Activated T-helper 9 cell treated with anti-CD3 and anti-CD28 coated beads, Interleukin-2, amount 50 U/mL, for 16 hours (primary cell): ENCODE measurements at places on chromosomes 2 and 18.

DNA sequence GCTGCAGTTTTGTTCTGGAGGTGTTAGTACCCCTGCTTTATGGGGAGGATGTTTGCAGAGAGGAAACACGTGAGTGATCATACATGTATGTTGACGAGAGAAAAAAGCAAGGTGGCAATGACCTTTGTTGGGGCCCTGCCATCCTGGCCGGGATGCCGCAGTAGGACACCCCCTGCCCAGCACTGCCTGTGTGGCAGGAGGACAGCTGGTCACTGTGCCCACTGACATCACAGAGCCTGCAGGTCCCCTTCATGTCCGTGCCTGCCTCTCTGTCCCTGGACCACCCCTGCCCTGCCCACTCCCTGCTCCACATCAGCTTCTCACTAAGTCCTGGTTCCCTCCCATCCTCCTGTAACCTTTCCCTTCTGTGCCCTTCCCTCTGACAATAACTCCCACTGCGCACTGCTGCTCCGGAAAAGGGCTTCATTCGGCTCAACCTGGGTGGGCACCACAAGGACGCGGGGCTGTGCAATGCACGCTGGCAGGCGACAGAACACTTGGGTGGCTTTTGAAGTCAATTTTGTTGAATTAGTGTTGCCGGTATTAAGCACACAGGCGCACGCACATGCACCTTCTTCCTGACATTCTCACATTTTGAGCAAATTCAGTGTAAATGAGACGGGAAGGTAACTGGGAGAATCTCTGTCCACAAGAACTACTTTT, 51.5 kb upstream of the TWIST2 start:
- no peak for DNase-seq

GRCh38 chr2:148963461-148963860, 75.0 kb upstream of the LYPD6B start:
- DNase-seq = no peak

DNA sequence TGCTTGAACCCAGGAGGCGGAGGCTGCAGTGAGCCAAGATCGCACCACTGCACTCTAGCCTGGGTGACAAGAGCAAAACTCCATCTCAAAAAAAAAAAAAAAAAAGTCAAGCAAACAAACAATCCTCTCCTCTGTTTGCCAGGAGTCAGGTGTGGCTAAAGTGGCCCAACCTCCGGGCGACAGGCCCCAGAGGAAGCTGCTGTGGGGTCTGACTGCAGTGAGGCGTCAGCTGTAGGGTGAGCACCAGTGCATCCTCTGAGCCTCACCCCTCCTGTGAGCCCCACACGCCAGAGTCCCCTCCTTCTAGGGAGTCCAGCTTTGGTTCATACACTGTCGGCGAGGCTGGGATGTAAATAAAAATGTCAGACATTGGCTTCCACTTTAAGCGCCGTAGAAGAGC, 76.5 kb upstream of the HS6ST1 start:
- no peak for DNase-seq

DNA sequence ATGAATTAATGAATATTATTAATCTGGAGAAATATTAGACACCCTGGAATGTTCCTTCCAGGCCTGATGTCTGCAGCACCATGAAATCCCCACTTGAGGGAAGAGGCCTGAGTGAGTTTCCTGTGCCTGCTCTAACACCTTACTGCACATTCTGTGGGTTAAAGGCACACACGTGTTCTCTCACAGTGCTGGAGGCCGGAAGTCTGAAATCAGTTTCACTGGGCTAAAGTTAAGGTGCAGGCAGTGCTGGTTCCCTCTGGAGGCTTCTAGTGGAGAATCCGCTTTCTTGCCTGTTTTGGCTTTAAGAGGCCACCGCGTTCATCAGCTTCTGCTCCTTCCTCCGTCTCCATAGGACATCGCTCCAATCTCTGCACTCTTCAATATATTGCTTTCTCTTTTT, 48.7 kb downstream of the ACKR3 start:
- no peak for DNase-seq

DNA sequence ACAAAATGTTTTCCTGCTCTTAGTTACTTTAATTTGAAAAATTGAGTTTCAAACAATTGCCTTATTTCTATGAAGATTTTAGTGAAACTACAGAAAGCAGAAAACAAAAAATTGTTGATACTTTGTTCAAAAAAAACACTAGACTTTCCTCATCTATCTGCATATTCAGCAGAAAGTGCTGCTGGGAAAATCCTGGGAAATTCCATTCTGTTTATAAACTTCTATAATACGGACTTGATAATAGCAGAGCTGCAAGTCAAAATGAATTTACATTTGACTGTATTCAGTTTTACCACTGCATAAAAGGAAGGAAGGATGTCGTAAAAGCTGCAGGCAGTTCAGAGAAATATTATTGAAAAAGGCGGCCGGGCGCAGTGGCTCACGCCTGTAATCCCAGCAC, 24.9 kb upstream of the ERICH2 start:
- DNase-seq = no peak

DNA sequence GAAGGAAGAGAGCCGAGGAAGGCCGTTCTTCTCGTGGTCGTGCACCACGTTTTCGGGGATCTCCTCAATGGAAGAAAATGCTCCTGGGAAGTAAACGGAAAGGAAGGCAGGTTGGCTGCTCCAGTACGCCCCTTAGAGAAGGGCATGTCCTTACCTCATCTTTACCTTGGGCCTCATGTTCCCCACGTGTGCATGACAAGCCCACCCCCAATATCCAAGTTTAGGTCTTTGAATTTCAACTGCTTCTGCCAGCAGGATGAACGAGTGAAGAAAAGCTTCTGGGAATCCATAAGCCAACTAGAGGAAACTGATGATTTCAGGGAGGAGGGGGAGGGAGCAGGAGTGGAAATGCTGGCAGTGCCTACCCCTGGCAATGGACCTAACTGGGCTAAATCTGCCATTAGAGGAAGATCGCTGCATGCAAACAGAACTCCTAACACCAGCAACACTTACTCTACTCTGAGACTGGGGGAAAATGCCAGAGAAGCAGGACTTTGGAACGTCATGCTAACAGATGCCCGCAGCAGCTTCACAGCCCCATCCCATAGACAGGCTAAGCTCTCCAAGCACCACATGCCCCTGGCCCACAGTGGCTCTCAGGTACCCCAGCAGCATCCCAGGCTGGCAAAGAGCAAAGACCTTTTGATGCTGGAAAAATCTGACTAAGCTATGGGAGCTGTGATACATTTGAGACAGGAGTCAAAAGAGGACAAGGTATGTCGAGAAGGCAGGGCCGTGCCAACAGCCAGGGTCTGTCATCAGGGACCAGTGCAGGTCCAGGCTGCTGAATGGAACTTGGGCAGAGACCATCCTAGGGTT, 21.7 kb downstream of the CHST10 start:
- no peak for DNase-seq

GRCh38 chr18:76373297-76373696, 121.7 kb downstream of the ZNF516 start:
- DNase-seq = no peak

DNA sequence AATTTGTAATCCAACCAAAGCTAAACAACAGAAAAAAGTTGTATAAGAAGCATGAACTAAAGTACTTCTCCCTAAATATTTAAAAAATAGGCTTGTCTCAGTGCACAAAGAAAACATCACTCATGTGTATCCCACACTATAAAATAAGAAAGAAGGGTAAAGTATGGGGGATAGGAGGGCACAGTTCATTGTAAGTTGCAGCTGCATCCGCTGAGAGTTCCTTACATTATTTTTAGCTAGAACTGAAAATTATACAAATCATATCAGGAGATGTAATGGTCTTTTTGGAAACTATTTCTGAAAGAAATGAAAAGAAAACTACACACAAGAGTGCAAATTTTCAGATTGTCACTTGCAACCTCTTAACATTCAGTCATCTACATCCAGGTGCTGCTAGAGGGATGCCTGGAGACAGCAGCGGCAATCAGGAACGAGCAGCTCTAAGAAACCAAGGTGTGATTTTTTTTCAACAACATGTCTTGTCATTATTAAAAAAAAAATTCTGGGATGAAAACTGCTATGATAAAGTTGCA, 273.6 kb downstream of the ASXL3 start:
- DNase-seq = no peak

DNA sequence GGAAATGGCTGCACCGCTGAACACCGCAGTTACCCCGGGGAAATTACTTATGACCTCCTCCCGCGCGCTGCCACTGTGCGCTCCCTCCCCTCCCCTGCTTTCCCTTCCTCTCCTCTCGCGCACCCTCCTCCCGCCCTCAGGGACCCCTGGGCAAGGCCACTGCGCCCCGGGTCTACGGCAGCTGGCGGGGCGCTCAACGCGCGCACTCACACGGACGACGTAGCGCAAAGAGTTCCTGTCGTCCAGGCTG, 7.9 kb downstream of the ALPP start:
- DNase-seq = no peak

- DNase-seq = no peak
Observed at GRCh38 chr2:113342650-113343049, 63.9 kb upstream of the PAX8 start.

GRCh38 chr2:55365303-55365702, 54.4 kb downstream of the CCDC88A start:
- DNase-seq = no peak

DNA sequence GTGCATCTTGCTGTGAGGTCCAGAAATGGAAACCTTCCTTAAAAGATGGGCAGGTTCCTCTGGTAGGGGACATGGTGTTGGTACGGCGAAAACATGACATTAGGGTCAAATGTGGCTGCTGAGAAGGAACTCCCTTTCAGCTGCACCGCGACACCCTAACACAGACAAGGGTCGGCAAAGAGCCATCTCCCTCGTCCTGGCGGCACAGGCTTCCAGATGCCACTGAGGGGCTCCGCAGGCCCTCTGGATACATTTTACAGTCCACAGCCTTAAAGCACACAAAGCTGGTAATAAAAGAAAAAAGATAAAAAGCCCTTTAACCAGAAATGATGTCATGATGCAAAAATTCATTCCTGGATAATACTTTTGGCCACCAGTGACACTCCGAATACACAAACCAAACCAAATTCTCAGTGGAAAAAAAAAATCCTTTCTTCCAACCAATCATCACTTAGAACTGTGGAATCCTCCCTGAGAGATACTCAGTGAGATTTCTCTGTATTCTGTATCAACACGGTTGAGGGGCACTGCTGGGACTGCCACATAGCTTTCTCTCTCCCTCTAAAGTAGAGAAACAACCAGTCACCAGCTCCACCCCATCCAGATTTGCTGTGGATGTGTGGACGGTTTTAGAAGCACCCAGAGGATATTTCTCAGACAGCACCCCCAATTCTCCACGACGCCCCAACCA, 174.8 kb downstream of the HDAC4 start:
- DNase-seq = no peak

DNA sequence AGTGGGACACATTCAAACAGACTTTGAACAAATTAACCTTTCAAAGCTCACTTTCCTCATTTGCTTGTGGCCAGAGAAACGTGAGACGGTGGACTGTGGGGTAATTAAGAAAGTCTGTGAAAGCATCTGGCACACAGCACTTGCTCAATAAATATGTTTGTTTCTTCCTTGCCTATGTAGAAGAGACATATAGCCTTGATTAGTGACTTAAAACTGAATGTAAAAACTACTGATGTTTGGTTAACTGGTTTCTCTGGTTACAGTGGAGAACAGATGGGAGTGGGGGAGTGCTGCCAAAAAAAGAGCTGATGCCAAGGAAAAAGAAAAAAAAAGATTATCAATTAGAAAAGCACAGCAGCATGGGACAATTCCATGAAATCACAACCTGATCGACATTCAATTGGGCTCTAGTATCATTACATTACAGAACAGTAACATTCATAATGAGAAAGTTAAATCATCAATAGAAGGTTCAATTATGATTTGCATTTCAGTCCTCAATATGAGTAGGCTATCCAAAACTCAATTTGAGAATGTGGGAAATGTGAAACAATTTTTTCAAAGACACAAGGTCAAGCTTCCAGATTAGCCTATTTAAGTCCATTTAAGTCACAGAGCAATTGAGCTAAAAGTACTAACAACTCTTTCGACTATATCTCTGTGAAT, 14.7 kb downstream of the CUL3 start:
- DNase-seq = no peak

- DNase-seq = no peak
Observed at GRCh38 chr2:21131861-21132260, 8.1 kb downstream of the TDRD15 start.

DNA sequence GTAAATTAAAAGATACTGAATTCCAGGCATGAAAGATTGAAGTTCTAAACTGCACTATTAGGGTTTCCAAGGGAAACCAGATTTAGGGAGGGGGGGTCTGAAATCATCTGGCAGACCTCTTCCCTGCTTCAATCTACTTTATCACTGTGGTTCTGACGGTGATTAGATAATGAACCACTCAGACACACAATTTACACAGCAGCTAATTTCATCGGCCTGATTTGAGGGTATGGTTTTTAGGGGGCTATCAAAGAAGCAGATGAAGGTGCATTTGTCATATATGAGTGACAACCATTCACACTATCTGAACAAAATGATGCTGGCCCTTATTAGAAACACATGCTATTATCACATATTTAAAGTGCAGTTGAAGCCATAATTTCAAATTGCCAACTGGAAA, 106.0 kb downstream of the OLA1 start:
- DNase-seq = no peak

- no peak for DNase-seq
Observed at GRCh38 chr2:11155381-11156035, at the start of gene SLC66A3. SLC66A3 (plus strand) TSS chr2:11155467; CDS start chr2:11155547, 80 bp downstream.
